Endodermal cell (in vitro differentiated cells): ENCODE measurements at places on chromosomes 16 and 17.

GRCh38 chr17:54307351-54307750, 484.6 kb downstream of the KIF2B start:
- H3K36me3 ChIP-seq = no peaks in the 10 kb centered on the region
- no peaks in the 10 kb centered on the region for H3K4me1 ChIP-seq
- no peak for DNase-seq

DNA sequence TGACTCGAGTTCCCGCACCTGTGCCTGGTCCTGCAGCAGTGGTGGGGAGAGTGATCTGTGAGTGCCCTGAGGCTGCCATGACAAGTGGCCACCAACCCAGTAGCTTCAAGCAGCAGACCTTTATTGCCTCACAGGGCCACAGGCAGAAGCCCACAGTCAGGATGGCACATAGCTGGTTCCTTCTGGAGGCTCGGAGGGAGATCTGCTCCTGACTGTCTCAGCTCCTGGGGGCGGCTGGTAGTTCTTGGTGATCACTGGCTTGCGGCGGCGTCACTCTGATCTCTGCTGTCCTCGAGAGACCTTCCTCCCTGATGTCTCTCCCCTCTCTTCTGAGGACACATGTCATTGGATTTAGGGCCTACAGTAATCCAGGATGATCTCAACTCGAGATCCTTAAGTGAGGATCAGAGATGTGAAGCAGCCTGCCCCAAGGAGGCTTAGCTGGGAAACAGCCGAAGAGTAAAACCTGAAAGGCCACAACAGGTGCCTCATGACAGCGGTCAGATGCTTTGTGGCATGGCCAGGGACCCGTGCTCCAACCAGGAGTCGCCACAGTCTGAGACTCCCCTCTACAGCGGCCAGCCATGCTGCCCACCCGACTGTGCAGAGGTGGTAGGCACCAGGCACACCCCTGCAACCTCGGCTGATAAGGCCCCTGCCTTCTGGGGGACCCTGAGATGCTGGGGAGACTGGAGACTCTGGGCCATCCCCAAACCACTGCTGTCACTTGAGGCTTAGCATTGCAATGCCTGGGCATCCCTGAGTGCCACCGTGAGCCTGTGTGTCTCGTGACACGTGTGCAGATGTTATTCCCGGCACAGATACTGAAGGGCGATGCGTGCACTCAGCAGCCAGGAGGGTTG, 30.0 kb upstream of the SLC38A10 start:
- no peak for DNase-seq
- H3K27ac ChIP-seq = no peak overlapping the region
- no peak overlapping the region for H3K4me3 ChIP-seq
- no peaks in the 10 kb centered on the region for H3K36me3 ChIP-seq
- peaks cover 6% of the 10 kb centered on the region for H3K4me1 ChIP-seq
- no peaks in the 10 kb centered on the region for H3K27me3 ChIP-seq

- no peaks in the 10 kb centered on the region for H3K36me3 ChIP-seq
- no peak overlapping the region for H3K4me3 ChIP-seq
- H3K4me1 ChIP-seq = no peaks in the 10 kb centered on the region
- no peak overlapping the region for H3K27ac ChIP-seq
- DNase-seq = peak; percentile 40
These were observed 73.6 kb downstream of the METRNL start for GRCh38 chr17:83152745-83153611.

DNA sequence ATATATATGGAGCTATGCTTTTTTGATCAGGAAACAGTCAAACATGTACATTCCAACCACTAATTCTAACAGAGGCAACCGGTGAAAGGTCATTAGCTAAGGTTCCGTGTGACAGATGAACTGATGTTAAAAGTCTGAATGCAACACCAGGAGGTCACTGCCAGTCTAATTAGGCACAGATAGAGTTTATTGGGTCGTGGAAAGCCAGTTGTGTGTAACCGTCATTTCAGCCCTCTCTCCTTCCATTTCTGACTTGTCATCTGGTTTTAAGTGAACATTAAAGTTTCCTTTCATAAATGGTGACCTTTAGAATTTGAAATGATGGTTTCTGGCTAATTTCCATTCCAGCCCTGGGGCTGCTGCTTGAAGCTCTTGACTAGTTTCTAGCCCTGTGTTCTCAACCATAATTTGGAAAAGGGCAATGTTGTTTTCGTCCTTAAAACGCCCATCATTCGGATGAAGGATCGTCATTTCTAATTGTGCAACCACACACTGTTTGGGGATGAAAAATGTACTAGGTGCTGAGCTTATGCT, 23.9 kb downstream of the CACNG3 start:
- H3K4me1 ChIP-seq = no peaks in the 10 kb centered on the region
- no peak overlapping the region for H3K27ac ChIP-seq
- no peaks in the 10 kb centered on the region for H3K36me3 ChIP-seq
- no peak for DNase-seq

GRCh38 chr16:66578651-66579531, at the start of gene CMTM2:
Gene CMTM2 (plus strand): TSS chr16:66579463. CDS start chr16:66579608, 145 bp downstream.
- peaks cover 37% of the 10 kb centered on the region for H3K27me3 ChIP-seq
- H3K36me3 ChIP-seq = no peaks in the 10 kb centered on the region
- H3K27ac ChIP-seq = no peak within 1 kb of the TSS
- peaks cover 2% of the 10 kb centered on the region for H3K4me1 ChIP-seq
